ENCODE measurements at places on chromosomes 7 and 10.

DNA sequence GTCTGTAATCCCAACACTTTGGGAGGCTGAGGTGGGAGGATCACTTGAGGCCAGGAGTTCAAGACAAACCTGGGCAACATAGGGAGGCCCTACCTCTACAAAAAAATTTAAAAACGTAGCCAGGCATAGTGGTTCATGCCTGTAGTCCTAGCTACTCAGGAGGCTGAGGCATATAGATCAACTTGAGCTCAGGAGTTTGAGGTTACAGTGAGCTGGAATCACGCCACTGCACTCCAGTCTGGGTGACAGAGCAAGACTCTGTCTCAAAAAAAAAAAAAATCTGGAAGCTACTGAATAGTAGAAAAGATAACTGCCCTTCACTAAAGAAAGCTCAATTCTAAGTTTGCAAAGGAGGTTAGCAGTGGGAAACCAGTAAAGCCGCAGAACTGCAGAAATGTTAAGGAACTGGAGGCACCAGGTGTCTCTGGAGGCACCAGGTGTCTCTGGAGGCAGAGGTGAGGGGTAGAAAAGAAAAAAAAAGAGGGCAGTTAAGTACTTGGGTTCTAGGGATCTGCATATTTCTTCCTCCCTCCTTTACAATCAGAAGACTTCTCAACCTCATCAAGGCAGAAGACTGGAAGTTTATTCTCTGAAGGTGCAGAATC is 56.5 kb downstream of the RNLS start:
- DNase-seq = no peak

GRCh38 chr10:77165445-77166208 is 472.0 kb downstream of the KCNMA1 start:
- DNase-seq = no peak

GRCh38 chr7:157568770-157569584 is 232.2 kb downstream of the DNAJB6 start:
- no peak for DNase-seq

GRCh38 chr7:105021352-105021751 is 7.3 kb downstream of the KMT2E start:
- DNase-seq = no peak

- no peak for DNase-seq
Measured at GRCh38 chr7:157707983-157708918, 371.4 kb downstream of the DNAJB6 start.

Data from SIG-M5 (cell line).